ENCODE measurements at places on chromosomes 13 and 19. TPM values are rescaled to one million over a fixed set of nuclear protein-coding genes. Genes with fewer than 3 reads are reported as not detected.

- H3K27ac ChIP-seq: peak overlapping the region; percentile 85
- no peak for DNase-seq
- peaks cover 9% of the 10 kb centered on the region for H3K4me1 ChIP-seq
- H3K27me3 ChIP-seq: no peaks in the 10 kb centered on the region
- peak overlapping the region; percentile 68 for H3K4me3 ChIP-seq
Observed at GRCh38 chr19:36837176-36837905, 846 bp downstream of the ZNF790 start.

DNA sequence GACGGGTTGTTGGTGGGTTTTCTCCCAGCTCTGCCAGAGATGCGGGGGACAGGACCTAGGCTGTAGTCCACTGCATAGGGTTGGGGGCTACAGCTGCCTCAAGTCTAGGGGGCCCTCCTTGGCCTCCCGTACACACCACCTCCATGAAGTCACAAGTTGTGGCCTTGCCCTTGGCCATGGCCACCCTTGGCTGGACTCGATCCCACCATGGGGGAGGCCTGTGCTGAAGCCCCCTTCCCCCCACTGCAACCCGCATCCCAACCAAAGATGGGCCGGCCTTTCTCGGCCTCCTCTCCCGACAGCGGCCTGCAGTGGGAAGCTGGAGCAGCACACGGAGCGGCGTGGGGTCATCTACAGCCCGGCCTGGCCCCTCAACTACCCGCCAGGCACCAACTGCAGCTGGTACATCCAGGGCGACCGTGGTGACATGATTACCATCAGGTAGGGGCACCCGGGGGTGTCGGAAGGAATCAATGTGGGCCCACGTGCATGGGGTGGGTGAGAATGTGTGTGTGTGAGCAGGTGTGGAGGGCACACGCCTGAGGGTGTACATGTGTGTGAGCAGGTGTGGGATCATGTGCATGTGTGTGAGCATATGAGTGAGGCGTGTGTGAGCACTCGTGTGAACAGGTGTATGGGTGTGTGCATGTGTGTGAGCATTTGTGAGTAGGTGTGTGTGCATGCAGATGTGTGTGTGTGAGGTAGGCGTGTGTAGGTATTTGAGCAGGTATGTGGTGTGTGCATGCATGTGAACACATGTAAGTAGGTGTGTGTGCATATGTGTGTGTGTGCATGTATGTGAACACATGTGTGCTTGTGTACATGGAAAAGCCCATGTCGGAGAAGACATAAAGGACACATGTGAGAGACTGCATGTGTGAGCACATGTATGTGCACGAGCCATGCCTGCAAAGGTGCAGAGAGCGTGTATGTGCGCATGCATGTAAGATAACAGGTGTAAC, 8.7 kb downstream of the LRP3 start:
- no peak overlapping the region for H3K27ac ChIP-seq
- H3K4me3 ChIP-seq: no peak overlapping the region
- H3K4me1 ChIP-seq: no peaks in the 10 kb centered on the region
- no peaks in the 10 kb centered on the region for H3K27me3 ChIP-seq
- no peak for DNase-seq

DNA sequence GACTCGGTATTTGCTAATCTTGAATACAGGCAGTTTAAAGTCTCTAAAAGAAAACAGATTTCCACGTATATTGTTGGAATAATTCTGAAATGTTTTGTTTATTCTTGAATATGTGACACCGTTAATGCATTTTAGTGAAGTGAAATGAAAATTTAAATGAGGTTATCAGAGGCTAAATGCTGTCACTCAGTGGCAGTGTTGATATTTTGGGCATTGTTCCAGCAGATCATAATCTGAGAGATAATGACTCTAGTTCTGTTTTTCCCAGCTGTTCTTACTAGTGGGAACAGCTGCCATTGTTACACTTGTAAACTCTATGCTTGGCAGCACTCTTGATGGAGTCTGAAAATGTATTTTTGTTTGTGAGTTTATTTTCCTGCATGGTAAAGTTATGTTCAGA, 365.6 kb upstream of the SLC10A2 start:
- no peaks in the 10 kb centered on the region for H3K4me1 ChIP-seq
- no peak overlapping the region for H3K4me3 ChIP-seq
- H3K27ac ChIP-seq: no peak overlapping the region
- no peak for DNase-seq
- H3K27me3 ChIP-seq: no peaks in the 10 kb centered on the region
- no peaks in the 10 kb centered on the region for H3K36me3 ChIP-seq

GRCh38 chr19:8307965-8308866, at the start of gene CD320:
TSS of gene CD320 (minus strand) at chr19:8308358. CDS start at chr19:8308290, 68 bp downstream.
- peak; percentile 74 for DNase-seq
- H3K36me3 ChIP-seq: peaks cover 5% of the 10 kb centered on the region
- no peaks in the 10 kb centered on the region for H3K27me3 ChIP-seq
- H3K4me3 ChIP-seq: peak within 1 kb of the TSS; percentile 69

DNA sequence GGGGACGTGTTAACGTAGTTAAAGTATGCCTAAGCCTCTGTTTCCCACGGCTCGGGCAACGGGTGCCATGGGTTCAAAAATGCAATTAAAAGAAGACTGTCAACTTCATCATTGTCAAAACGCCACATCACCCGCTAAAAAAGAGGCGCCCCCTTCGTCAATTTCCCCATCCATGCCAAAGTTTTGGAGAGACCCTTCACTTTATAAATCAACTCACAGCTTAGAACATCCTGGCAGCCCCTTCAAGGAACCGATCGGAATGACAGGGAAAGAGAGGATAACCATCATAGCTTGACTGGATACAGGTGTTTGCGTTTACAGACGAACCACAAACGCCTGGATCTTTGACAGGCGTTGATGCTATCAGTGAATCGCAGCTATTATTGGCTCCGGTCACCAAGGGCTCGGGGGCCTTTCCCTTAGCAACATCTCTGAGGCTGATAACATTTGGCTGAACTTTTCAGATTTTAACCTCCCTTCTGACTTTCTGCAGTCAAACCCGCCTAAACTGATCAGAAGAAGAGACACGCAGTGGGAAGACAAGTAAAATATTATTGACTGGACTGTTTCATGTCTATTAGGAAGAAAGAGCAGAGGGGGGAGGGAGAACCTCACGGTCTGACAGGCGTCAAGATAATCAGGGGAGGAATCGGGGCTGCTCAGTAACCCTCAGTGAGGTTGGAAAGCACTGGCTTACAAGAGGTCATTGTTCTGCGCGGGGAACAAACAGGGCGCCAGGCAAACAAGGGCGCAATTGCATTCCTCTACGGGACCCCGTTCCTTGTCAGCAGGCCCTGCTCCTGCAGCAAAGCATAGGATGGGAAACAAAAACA, 322.5 kb upstream of the ZNF507 start:
- no peaks in the 10 kb centered on the region for H3K36me3 ChIP-seq
- DNase-seq: no peak
- H3K27ac ChIP-seq: no peak overlapping the region
- no peaks in the 10 kb centered on the region for H3K4me1 ChIP-seq
- H3K4me3 ChIP-seq: no peak overlapping the region

DNA sequence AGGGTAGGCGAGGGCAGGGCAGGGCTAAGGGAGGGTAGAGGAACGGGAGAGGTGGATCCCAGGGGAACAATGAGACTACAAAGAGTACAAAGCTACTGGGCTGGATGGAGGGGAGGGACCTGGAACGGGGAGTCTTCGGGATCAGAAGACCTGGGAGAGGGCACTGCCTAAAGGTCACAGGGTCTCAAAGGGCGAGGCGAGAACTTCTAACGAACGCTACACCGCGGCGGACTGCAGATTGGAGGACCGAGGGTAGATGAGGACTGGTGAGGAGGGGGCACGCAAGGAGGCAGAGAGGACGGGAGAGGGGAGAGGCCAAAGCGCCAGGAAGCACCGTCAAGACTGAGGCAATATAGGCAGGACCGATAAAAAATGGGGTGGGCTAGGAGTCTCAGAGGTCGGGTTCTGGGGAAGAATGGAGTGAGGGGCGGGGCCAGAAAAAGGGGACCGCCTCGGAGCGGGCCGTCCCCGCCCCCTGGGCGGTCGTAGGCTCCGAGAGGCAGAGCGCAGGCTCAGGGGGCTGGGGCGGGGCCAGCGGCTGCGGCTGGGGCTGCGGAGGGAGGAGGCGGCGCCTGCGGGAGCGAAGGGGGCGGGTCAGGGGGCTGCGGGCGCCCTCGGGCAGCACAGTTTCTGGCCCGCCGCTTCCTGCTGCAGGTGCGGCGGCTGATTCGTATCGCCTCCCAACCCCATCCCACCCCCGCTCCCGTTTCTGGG, 1.3 kb upstream of the KCNC3 start:
- H3K27me3 ChIP-seq: peaks cover 18% of the 10 kb centered on the region
- H3K4me3 ChIP-seq: peak overlapping the region; percentile 61
- DNase-seq: peak; percentile 78
- peaks cover 45% of the 10 kb centered on the region for H3K4me1 ChIP-seq
- no peaks in the 10 kb centered on the region for H3K36me3 ChIP-seq
- H3K27ac ChIP-seq: peak overlapping the region; percentile 88

DNA sequence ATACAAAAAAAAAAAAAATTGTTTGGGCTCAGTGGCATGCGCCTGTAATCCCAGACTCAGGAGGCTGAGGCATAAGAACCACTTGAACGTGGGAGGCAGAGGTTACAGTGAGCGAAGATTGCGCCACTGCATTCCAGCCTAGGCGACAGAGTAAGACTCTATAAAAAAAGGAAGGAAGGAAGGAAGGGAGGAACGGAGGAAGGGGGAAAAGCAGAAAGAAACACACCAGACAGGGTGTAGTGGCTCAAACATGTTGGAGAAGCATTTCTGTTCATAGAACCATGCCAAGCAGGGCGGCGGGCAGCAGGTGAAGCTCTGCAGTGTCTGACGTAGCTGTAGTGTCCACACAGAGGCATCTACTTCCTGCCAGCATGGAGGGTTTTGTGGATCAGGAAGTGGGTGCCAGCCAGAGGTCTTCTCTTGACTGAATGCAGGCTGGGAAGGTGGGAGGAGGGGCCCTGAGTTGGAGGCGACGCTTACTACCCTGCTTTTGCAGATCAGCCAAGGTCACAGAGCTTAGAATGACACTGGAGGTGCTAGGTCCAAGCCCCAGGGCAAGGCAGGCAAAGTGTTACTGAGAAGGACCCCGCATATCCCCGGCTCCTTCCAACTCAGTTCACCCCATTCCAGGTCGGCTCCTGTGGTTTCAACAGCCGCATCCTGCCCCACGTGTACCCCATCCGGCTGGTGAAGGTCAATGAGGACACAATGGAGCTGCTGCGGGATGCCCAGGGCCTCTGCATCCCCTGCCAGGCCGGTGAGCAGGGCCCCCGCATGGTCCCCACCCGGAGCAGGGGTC, 11.6 kb upstream of the PGLS start:
- H3K27ac ChIP-seq: peak overlapping the region; percentile 63
- no peaks in the 10 kb centered on the region for H3K4me1 ChIP-seq
- H3K36me3 ChIP-seq: no peaks in the 10 kb centered on the region
- H3K4me3 ChIP-seq: no peak overlapping the region

Gene ZNF829
- total RNA-seq: 0.98 TPM

DNA sequence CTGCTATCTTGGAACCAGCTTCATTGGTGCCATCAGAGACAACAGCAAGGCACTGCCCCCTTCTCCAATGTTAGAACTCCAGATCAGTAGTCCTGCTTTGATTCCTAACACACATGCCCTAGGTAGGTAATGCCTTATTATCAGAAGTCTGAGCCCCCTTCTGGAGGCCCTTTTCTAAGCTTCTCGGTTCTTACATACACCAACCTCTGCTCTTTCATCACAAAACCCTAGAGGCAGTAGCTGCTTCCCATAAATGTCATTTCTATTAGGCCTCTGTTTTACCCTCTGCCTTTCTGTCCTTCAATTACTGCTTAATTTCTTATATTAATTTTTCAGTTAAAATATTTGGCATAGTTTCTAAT, 65.3 kb upstream of the KLHL1 start:
- H3K27ac ChIP-seq: no peak overlapping the region
- H3K4me1 ChIP-seq: no peaks in the 10 kb centered on the region
- H3K36me3 ChIP-seq: no peaks in the 10 kb centered on the region
- DNase-seq: no peak
- no peak overlapping the region for H3K4me3 ChIP-seq
- H3K27me3 ChIP-seq: no peaks in the 10 kb centered on the region

Gene OR7D2
- total RNA-seq: 0.19 TPM

Gene ZNF667
- 0.55 TPM for total RNA-seq

DNA sequence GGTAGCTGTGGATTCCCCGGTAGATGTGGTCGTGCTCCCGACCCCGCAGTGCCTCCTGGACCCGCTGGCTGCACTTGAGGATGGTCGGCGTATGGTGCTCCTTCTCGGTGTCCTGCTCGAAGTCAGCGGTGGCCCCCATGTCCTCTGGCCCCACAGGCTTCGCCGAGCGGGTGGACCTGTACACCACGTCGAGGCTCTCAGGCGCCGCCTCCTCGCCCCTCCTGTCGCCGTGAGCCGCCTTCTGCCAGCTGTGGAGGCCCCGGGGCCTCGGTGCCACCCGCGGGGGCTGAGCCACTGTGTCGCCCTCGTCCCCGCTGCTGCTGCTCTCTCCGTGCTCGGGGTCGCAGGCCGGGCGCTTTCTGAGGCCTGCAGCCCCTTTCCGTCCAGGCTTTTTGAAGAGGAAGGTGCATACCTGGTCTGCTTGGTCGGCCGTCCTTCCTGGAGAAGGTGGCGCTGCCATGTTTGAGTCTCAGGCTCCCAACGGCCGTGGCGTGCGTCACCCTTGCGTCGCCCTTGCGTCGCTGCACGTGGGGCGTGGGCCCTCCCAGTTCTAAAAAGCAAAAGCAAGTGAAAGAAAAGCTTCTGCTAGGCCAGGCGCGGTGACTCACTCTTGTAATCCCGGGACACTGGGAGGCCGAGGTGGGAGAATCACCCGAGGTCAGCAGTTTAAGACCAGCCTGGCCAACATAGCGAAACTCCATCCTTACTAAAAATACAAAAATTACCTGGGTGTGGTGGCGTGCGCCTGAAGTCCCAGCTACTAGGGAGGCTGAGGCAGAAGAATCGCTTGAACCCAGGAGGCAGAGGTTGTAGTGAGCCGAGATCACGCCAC, at the start of gene RNF113B:
RNF113B (minus strand) TSS at position 493 of the 832 bp plus-strand sequence; CDS start at position 460, 33 bp downstream.
- H3K4me1 ChIP-seq: peaks cover 29% of the 10 kb centered on the region
- no peaks in the 10 kb centered on the region for H3K36me3 ChIP-seq
- no peak for DNase-seq
- no peaks in the 10 kb centered on the region for H3K27me3 ChIP-seq
- no peak within 1 kb of the TSS for H3K4me3 ChIP-seq
- no peak within 1 kb of the TSS for H3K27ac ChIP-seq
